ENCODE measurements at places on chromosomes 3 and 15.

DNA sequence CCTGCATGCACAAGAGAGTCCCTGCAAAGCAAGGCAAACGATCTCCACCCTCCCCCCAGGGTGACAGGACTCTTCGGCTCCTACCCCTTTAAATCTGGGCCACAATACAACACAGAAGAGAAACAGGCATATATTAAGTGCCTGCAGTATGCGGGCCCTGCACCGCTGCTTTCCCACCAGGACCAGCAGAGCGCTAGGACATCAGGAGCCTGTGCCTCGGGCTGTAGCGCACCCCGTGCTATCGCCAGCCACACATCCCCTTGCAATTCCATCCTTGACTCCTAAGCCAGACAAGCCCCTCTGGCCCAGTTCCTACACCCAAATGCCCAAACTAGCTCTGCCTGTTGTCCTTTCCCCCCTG is 4.1 kb downstream of the GALNT15 start:
- no peak for DNase-seq

DNA sequence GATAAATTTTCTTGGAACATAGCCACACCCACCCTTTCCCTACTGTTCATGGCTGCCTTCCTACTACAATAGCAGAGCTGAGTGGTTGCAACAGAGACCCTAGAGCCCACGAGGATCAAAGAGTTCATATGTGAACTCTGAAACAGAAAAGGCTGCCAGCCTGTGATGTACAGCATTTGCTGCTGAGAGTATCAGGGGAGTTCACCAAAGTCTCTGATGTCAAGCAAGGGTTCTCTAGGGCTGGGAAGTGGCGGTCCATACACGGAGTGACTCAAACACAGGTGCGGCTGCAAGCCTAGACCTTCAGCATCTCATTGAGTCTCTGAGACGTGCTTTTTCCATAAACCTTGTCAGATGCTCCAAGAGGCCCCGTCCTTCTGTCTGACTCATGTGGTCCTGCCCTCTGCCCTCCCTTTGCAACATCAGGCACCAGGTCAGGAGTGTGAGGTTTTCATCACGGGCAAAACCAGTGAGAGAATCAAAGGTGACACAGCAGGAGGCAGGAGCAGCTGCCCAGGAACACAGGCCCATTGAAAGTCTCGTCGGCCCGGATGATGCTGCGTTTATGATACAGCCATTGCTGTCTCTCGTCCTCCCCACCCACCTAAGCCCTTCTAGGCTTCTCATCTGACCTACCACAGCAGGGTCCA is 42.9 kb downstream of the PCSK6 start:
- DNase-seq = peak; percentile 43

- DNase-seq = no peak
Observed at GRCh38 chr15:101495334-101496197, 6.1 kb upstream of the PCSK6 start.

DNA sequence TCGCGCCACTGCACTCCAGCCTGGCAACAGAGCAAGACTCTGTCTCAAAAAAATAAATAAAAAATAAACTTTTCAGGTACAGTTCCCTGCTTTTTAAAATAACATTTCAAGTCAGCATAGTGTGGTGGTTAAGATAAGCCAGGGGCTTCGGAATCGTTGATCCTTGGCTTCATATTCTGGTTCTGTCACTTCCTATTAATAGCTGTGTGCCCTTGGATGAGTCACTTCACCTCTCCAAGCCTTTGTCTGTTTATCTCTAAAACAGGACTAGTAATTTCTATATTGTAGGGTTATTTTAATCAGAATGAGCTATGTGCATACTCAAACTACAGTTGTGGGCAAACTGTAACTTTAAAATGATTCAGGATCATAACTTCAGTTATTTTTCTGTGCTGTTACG is 53.8 kb upstream of the SENP5 start:
- DNase-seq = no peak

DNA sequence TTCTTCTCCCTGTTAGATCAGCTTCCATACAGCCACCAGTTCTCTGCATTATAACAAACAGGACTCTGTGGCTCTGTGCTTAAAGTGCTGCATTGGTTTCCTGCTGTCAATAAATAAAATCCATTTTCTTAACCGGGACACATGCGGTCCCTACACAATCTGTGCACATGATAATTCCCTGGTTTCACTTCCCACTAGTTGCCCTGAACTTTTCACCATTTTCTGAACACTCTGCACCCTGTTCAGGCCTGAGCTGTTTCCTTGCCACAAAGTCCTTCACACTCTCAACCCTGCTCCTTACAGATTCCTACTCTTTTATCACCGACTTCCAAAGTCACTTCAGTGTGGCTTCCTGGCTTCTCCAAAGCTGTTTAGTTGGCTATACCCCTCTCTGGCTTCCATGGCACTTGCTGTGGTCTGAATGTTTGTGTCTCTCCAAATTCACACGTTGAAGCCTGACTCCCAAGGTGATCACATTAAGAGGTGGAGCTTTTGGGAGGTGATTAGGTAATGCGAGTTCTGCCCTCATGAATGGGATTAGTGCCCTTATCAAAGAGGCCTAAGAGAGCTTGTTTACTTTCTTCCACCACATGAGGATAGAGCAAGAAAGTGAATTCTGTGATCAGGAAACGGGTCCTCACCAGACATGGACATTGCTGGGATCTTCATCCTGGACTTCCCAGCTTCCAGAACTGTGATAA is 233.4 kb downstream of the CHST2 start:
- DNase-seq = no peak

GRCh38 chr15:101481917-101482525 is 7.5 kb downstream of the PCSK6 start:
- no peak for DNase-seq

DNA sequence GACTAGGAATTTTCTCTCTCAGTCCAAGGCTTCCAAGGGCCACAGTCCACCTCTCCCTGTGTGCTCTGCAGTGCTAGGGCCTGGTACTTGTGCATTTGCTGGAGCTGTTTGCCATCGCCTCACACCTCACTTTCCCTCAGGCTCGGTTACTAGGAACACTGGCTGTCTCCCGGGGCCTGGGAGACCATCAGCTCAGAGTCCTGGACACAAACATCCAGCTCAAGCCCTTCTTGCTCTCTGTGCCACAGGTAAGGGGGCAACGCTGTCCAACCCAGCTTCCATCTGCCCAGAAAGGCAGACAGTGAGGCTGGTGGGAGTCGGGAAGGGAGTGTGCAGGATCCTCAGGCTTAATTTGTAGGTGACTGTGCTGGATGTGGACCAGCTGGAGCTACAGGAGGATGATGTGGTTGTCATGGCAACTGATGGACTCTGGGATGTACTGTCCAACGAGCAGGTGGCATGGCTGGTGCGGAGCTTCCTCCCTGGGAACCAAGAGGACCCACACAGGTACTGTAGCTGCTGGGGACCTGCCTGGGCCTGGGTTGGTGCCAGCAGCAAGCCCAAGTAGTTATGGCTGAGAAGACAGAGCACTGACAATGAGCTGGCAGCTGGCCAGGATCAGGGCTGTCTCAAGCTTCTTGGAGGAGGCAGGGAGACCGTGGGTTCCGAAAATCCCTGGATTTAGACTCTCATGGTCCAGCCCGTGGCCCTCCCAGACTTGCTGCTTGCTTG is 3.4 kb downstream of the PPM1M start:
- no peak for DNase-seq

DNA sequence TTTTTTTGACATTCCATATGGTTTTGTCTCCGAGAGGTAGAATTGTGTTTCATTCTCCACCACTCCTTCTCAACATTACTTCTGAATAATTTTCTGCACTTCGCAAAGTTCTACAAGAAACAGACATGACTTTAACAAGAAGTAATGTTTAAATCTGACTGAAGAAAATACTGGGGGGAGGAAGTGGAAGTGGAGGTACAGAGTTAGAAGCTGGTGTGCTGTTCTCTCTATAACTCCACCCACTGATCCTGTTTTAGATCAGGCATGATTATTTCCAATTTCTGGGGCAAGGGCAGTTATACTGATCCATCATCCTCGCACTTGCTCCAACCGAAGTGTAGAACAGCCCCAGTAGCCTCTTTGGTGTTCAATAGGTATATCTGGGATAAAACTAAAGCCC is 9.2 kb upstream of the MCCC1 start:
- DNase-seq = no peak

- DNase-seq = no peak
Observed at GRCh38 chr3:147421184-147421912, 12.2 kb downstream of the ZIC1 start.
